ENCODE measurements at places on chromosomes 2 and 18. TPM values are rescaled to one million over a fixed set of nuclear protein-coding genes. Genes with fewer than 3 reads are reported as not detected.

DNA sequence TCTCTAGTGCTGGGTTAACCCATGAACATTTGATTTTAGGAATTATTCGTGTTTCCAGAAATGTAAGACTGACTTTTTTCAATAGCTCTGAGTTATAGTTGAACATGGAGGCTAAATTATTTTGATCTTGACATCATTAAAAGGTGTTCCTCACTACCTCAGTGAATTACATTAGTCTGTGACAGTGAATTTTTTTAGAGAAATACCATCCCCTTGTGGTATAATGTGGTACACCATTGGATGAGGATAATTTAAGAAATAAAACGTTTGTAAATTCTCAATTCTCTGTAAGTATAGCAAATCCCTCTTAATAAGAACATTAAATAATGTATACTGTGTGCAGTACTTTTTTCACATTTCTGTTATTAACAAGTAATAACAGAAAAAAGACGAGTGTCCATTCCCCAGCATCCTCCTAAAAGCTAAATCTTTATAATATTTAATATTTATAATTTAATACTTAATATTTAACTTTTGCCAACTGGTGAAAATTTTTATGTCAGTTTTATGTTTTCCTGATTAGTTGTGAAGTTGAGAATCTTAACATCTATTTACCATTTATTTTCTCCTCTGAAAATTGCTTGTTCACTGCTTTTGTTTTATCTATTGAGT lies 70.3 kb upstream of the CWC22 start:
- no peaks in the 10 kb centered on the region for H3K4me1 ChIP-seq
- no peak overlapping the region for H3K4me3 ChIP-seq
- no peaks in the 10 kb centered on the region for H3K36me3 ChIP-seq

- H3K4me1 ChIP-seq = peaks cover 17% of the 10 kb centered on the region
- no peaks in the 10 kb centered on the region for H3K27me3 ChIP-seq
- no peak for DNase-seq
- H3K4me3 ChIP-seq = no peak overlapping the region
These were observed 38.4 kb upstream of the MYO1B start for GRCh38 chr2:191206613-191207471.

DNA sequence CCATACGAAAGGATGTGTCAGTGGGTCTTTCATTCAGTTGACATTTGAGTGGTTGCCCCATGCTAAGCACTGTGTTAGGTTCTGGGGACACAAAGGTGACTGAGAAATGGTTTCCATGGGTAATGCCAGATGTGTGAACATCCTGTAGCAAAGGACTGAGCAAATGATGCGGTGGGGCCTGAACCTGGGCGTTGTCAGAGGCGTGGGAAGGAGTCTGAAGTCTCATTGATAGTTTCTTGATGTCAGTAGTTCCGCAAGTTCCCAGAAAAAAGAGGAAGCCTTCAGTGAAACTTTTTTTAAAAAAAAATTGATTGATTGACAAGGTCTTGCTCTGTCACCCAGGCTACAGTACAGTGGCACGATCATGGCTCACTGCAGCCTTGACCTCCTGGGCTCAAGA lies 56.9 kb downstream of the LIMS1 start:
- peaks cover 73% of the 10 kb centered on the region for H3K4me1 ChIP-seq
- H3K27me3 ChIP-seq = no peaks in the 10 kb centered on the region
- DNase-seq = peak; percentile 43

DNA sequence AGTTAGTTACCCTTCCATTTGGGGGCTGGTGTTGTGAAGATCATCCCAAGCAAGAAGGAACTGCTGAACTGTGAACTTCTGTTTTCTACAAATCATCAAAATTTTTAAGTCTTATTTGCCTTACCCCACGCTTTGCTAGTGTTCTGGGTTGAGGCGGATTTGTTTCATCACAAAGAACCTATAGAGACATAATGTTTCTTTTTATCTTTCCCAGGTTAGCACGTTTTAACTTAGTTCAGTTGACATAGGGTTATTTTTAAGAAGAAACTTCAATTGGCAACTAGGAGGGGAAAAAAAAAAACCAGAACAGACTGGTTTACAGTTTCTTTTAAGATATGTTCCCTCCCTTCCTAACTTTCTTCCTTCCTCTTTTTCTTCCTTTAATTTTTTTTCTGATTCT lies 31.1 kb upstream of the CERS6 start:
- H3K4me1 ChIP-seq = no peaks in the 10 kb centered on the region
- no peaks in the 10 kb centered on the region for H3K27me3 ChIP-seq
- H3K36me3 ChIP-seq = no peaks in the 10 kb centered on the region
- H3K27ac ChIP-seq = no peak overlapping the region
- no peak overlapping the region for H3K4me3 ChIP-seq

DNA sequence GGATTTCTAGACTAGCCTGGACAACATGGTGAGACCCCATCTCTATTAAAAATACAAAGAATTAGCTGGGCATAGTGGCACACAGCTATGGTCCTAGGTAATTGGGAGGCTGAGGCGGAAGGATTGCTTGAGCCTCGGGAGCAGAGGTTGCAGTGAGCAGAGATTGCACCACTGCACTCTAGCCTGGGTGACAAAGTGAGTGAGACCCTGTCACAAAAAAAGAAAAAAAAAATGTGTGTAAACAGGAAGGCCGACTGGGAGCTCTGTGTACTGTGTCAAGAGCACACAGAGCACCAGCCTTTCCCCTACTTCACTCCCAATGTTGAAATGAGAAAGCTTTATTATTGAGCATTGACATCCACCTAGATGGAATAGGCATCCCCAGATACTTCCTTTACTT lies 681.7 kb upstream of the FSHR start:
- no peak overlapping the region for H3K4me3 ChIP-seq
- H3K27ac ChIP-seq = no peak overlapping the region
- DNase-seq = no peak
- no peaks in the 10 kb centered on the region for H3K4me1 ChIP-seq

Gene LOXHD1
- 0.78 TPM for total RNA-seq

GRCh38 chr2:170361090-170361936 lies 183.4 kb downstream of the MYO3B start:
- H3K36me3 ChIP-seq = no peaks in the 10 kb centered on the region
- no peak overlapping the region for H3K4me3 ChIP-seq
- no peaks in the 10 kb centered on the region for H3K4me1 ChIP-seq
- H3K27ac ChIP-seq = no peak overlapping the region
- no peaks in the 10 kb centered on the region for H3K27me3 ChIP-seq
- peak; percentile 39 for DNase-seq

DNA sequence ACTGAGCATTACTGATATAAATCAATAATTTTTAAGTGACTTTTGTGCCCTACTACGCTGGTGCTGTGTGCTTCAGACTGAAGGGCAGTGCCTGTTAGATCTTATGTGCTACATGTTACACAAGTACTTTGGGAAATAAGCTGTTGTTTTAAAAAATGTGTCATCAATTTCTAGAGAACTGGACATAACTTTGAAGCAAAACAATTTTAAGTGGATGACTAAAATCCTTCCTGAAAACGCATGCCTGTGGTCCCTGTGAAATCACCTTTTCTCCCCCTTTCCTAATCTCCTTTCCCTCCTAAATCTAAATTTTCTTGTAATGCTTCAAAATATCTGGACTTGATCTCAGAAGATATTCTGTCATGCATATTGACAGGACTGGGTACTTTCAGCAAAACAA lies 7.1 kb upstream of the IL1RL1 start:
- H3K27me3 ChIP-seq = no peaks in the 10 kb centered on the region
- no peaks in the 10 kb centered on the region for H3K4me1 ChIP-seq
- no peak overlapping the region for H3K4me3 ChIP-seq
- DNase-seq = no peak
- H3K27ac ChIP-seq = peak overlapping the region; percentile 63

- no peaks in the 10 kb centered on the region for H3K4me1 ChIP-seq
- no peak overlapping the region for H3K27ac ChIP-seq
- peak; percentile 58 for DNase-seq
- no peaks in the 10 kb centered on the region for H3K36me3 ChIP-seq
These were observed 31.3 kb upstream of the MSTN start for GRCh38 chr2:190093793-190094192.

Gene AGPS
- total RNA-seq = 60.5 TPM
